ENCODE measurements at places on chromosomes 1 and 21.

DNA sequence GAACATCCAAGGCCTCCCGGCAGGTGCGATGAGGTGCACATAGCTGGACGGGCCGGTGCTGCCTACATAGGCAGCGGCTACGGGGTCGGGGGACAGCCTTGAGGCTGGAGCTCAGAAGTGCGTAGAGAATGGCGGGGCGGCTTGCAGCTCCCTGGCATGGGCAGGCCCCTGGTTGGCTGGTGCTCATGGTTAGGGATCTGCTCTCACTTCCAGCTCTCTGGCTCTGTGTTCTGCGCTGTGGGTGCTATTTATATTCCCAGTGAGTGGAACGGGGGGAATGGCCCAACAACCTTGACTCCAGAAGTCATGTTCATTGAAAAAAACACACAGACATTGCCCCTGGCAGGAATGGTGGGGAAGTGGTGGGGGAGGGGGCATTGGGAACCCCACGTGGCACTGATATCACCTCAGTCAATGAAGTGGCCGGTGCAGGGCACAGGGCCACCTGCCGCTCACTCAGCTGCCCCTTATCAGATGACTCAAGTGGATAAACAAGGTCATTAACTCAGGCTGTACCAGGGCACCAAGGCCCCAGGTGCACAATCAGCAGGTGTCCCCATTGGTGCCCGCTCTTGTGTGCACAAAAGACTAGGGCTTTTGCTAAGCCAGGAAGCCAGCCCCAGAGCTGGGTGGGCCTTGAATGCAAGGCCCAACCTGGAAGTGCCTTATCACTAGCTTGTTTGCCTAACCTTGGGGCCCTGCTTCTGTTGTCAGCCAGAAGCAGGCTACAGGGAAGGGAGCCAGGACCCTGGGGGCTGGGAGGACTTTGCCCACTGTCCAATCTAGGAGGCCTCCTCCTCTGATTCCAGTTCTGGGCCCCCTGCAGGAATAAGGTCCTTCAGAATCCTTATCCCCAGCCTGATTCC, at the start of gene NR0B2:
Gene NR0B2, minus strand, starts transcription at position 222 of the 866 bp plus-strand sequence. Its CDS starts 35 bp downstream, at position 187.
- no peak for DNase-seq

DNA sequence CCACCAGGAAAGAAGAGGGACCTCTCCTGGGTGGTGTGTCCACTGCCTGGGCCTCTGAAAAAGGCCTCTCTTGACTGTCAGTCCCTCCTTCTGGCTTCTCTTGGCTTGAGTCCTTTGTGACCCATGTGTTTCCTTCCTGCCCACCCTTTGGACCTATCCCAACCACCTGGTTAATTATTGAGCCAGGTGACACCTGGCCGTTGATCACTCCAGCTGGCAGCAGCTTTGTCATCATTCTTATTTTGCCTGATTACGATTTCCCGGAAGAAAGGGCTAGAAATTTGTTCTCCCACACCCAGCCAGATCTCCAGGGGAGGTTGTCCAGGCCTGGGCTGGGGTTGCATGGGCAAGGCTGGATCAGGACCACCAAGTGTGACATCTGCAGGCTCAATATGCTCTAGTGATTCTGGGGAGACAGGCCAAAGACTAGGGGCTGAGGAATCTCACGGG, 24.8 kb downstream of the CSF1 start:
- no peak for DNase-seq

DNA sequence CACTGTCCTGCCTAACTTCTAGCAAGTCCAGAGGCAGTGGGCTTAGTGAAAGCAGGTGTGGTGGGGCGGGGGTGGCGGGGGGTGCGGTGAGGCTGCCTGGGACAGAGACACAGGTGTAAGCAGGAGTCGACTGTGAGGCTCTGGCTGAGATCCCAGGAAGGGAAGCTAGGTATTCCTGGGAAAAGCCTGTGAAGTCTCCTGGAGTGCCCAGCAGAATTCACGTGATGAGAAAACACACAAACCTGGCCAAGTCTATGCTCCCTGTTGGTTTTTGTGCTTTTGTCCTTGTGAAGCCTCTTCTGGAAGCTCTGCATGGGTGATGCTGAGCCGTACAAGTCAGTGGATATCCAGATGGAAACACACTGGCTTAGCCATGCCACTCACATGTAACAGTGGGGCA, 5.3 kb downstream of the GALNT2 start:
- no peak for DNase-seq

GRCh38 chr21:44460441-44460755, 5.1 kb downstream of the LRRC3 start:
- DNase-seq: peak; percentile 46

DNA sequence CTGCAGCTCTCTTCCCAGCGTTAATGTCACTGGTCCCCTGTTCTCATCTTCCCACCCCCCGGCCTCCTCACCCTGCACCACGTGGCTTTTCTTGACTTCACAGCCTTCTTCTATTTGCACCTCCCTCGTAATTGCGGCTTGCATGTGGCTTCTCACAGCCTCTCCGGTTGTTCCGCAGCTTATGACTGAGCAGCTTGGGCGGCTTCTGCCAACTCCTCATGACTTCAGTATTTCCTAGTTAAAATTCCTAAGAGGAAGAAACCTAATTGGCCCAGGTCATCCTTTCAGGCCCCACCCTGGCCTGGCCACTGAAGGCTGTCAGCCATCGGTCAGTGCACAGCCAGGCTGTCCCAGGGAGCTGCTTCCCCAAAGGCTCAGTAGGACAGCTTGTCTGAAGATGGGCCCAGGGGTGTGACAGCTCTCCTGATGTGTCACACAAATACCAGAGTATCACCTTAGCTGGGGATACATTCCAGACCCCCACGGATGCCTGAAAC, 8.6 kb upstream of the RERE start:
- peak; percentile 50 for DNase-seq

All from activated effector memory CD4-positive, alpha-beta T cell treated with anti-CD3 and anti-CD28 coated beads, Interleukin-2, amount 50 U/mL, for 16 hours (primary cell).